ENCODE measurements at places on chromosomes 11 and 22.

DNA sequence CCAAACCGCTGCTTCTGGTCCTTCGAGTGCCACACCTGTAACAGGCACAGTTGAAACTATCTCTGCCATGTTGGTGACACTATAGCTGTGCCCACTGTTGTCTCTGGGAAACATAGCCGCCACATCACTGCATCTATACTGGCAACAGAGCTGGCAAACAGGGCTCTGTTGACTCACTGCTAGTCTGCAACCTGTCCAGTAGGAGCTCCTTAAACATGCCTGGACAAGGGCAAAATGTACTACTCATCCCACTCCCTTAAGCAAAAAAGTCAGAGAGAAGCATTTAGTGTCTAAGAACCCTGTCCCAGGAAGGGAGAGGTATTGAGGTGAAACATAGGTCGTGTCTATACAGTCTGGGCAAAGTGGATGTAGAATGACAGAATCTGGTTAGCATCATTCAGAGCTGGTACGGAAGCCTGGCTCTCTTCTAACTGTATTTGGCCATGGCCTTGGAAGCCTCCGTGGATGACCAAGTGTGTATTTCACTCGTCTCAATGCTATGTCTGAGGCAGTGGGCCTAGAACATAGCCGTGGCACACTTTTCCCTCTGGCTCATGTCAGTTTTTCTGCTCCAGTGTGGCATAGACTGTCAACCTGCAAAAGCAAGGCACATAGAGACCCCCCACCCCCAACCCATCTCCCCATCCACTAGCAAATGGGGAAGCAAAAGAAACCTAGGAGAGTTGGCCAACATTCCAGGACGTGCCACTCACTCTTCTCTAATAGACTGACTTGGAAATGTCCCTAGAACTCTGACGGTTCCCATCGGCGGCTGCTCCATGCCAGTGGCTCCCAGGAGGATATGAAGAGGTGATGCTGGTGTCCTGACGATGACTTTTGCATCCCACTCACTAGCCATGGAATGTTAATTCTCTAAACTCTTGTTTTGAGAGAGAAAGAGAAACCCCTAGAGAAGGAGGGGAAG lies 21.4 kb upstream of the PISD start:
- peak; percentile 37 for DNase-seq

DNA sequence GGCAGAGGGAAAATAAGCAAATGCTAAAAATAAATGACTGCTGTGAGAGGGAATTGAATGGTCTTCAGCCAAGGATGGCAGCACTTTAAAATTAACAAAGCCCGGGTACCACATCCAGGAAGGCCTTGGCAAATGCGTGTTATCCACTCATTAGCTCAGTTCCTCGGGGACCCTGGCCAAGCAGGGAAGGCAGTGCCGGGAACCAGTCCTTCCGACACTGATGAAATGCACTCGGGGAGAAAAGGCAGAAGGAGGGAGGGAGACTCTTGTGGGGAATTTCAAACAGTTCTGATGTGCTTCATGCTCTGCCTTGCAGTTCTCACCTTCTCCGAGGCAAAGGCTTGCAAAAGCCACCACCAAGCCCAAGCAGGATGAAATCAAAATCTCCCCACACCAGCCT lies 38.3 kb downstream of the CLPB start:
- DNase-seq: no peak

DNA sequence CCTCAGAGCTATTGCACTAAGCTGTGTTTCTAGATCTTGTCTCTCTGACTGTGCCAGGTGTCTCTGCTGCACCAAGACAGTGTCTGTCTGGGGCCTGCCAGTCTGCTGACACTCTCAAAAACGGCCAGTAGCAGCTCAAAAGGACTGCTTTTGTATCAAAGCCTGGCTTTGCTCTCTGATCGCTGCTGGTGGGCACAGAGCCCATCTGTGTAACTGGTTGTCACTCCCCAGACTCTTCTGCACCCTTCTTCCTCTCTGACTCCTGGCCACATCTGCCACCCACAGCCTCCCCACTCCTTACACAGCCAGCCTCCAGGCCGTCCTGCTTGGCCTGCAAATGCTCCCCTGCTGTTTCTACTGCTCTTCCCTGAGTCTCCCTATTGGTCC lies 26.5 kb downstream of the MED15 start:
- no peak for DNase-seq

DNA sequence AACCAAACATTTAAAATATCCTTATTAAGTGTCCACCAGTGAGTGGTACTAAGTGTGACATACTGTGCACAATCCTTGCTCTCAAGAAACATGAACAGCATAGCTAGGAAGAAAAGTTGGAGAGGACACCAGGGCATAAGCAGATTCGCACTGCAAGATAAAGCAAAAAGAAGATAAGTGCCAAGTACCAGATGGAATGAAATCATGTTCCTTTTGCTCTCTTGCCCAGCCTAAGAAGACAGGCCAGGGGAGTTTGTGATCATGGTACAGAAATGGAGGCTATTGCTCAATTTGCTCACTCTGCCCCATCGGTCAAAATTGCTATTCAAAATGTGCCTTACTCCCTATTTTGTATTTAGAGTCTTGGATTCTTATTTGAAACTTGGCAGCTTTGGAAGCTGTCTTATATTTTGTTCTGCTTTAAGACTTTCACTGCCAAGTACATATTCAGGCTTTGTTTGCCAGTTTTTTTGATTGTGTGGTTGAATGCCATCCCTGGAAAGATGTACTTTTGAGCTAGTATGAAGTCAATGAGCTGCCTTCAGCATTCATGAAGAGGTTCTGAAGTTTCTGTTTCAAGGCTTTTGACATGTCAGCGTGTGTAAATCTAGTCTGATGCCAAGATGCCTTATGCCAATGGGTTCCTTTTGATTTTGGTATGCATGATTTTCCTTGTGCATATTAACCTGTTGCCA lies 90.3 kb downstream of the PAX6 start:
- DNase-seq: no peak

DNA sequence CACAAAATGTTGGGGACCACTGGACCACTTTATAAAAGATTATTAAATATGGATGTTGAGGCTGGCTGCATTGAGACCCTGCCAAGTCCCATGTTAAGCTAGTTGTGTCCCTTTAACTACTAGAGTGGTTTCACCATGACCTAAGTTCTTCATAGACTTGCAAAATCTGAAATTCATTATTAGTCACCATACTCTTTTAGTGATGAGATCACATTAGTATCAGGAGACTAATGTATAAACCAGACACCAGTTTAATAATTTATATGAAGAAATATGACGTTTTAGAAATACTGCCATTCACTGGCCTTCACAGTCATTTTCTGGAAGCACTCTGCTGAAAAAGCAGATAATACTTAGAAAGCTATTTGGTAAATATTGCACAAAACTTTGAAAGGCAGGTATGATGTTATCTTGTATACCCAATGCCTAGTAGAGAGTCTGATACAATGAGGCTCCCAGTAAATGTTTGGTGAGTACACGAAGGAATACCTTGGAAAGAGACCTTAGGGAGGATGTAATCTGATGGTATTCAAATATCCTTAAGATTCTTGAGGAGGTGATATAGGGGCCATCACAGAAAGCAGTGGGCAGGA lies 728.2 kb upstream of the ANO5 start:
- no peak for DNase-seq

DNA sequence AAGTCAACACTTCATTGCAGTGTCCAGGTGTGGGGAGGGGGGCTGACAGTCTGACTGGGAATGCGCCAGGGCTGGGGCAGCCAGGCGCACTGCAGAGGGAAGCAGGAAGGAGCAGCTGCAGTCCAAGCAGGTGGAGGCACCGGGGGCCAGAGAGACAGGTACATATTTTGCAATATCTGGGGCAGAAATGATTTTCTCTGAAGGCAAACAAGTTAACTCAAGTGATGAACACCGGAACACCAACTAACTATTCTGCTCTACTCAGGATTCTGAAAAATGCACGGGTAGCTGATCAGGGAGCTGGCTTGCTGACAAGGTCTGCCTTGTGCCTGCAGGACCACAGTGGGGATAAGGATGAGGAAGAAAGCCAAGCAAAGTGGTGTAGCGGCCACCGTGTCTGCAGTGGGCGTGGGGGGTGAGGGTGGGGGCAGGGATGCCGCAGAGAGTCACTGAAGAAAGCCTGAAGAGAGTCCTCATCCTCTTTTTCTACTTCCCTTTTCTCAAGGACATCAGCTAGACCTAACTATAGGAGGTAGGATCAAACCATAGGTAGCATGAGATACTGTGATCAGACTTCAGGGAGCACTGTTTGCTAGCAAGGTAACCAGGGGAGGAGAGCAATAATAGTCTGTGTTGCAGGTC lies 83.4 kb downstream of the SCN3B start:
- no peak for DNase-seq

- no peak for DNase-seq
These were observed 10.7 kb downstream of the IL2RB start for GRCh38 chr22:37138849-37139561.

DNA sequence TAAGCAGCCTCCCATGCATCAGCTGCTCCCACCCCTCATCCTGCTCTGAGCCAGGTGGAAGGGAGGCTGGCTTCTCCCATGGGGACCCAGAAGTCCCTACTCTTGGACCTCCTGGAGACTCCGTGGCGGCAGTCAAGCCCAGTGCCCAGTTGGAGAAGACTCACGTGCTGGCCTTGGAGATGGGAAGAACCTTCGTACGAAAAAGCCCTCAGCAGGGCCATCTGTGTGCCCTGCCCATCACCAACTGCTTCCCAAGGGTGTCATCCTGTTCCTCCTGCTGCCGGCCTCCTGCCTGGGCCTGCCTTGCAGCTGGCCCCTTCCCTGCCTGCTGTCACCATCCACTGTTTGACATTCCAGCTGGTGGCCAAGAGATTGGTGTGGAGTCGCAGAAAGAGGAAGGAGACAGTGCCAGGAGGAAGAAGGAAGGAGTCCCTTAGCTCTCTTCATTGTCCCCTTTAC lies 28.0 kb downstream of the ARHGAP1 start:
- no peak for DNase-seq

DNA sequence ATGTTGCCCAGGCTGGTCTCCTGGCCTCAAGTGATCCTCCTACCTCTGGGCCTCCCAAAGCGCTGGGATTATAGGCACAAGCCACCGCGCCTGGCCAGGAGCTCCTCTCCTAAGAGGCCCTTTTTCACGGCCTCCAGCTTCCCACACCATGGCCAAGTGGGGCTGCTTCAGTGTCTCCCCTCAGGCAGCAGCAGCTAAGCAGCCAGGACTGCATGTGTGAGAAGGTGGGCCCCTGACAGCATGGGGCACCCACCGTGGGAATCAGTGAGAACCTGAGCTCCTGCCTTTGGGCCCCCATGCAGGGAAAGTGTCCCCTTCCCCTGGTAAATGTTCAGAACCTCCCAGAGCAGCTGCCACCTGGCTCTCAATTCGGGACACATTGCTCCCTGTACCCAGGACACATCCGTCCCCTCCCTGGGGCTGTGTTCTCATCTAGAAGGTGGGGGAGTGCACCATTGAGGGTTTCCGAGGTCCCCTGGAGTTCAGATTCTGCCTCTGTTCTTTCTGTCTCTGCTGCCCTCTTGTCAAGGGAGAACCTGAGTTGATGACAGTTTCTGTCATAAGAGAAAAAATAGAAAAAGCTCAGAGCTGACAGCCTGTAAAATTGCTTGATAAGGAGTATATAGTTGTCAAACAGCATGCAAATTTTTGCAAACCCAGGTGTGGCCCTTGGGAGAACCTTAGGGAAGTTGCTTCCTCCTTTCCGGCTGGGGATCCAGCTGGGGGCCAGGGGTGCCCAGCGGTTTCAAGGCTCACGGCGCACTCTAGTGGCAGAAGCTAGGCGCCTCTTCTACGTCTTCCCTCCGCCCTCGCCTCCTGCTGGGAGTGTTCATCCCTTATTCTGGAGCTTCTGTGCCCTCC lies 29.7 kb downstream of the FAM83F start:
- peak; percentile 60 for DNase-seq

- DNase-seq: no peak
These were observed 8.8 kb downstream of the KREMEN1 start for GRCh38 chr22:29081517-29082236.

DNA sequence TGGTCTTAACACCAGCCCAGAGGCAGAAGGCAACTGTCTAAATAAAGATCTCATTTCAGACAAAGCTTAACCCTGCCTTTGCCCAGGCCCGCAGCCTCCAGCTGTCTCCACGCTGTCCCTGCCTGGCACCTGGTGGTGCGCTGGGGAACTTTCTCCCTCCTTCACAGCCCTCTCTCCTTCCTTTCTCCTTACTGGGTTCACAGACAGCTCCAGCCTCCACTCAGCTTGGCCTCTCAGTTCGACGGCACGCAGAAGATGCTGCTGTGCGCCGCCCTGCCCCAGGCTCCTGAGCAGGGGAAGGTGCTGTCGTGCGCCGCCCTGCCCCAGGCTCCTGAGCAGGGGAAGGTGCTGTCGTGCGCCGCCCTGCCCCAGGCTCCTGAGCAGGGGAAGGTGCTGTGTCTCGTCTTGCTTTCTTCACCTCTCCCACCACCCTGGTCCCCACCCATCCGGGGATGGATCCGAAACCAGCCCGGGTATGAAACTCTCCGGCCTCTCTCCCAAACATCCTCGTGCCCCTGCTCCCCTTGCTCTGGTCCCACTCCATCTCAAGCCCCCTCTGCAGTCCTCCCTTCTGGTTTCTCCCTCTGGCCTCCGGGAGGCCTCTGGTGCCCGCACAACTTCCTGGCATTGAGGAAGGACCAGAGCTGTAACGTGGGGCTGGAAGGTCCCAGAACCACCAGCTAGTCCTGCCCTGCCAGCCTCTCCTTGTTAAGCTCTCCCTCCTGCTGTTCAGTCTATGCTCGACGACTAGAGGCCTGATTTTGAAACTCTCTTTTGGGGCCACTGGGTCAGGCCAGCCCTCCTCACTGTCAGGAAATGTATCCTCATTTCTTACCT lies 22.9 kb upstream of the JAM3 start:
- no peak for DNase-seq

- DNase-seq: no peak
These were observed 3.5 kb upstream of the CD5 start for GRCh38 chr11:61098778-61099177.

- no peak for DNase-seq
These were observed 753 bp upstream of the PPARA start for GRCh38 chr22:46149512-46150033.

DNA sequence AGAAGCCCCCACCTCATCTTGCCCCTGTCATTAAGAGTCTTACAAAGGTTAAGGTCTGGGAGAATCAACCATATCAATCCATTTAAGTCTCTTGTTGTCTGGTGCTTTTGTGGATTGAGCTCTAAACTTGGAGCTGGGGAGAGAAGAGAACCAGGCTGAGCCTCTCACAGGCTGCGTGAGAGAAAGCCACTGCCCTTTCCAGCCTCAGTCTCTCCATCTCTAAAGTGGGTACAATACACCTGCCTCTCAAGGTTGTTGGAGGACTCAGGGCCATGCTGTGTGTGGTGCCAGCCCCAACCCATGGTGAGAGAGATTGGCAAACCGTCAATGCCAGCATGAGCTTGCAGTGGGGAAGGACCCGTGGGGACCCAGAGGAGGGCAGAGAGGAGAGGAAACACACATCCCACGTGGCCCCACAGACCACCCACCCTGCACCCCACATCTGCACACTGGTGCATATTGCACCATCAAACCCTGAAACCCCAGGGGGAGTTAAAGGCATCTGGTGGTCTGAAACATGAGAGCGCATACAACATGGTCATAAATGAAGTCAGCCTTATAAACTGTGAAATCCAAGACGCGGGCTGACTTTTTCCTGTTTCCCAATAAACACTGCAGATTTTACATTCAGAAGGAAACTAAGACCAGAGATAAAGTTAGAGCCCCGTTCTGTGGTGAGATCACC lies 27.5 kb upstream of the FBLN1 start:
- no peak for DNase-seq

- peak; percentile 84 for DNase-seq
These were observed 2.2 kb downstream of the BRD1 start for GRCh38 chr22:49825436-49825835.

- no peak for DNase-seq
These were observed 16.8 kb upstream of the PITPNB start for GRCh38 chr22:27935897-27936296.

- peak; percentile 27 for DNase-seq
These were observed 2.8 kb upstream of the DBX1 start for GRCh38 chr11:20162824-20163782.
